ENCODE measurements at places on chromosomes 6 and 20.

DNA sequence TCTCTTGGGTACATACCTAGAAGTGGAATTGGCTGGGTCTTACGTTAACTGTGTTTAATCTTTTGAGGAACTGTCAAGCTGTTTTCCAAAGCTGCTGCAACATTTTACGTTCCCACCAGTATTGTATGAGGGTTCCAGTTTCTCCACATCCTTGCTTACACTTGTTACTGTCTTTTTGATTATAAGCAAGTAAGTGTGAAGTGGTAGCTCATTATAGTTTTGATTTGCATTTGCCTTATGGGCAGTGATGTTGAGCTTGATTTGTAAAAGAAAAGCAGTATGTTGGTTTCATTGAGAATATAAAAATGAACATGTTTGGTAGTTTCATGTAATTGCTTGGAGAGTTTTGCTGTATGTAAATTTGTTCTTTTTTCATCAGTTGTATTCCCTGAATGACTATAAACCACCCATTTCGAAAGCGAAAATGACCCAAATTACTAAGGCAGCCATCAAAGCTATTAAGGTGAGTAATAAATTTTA is 40.4 kb downstream of the SCAF8 start:
- DNase-seq = no peak

DNA sequence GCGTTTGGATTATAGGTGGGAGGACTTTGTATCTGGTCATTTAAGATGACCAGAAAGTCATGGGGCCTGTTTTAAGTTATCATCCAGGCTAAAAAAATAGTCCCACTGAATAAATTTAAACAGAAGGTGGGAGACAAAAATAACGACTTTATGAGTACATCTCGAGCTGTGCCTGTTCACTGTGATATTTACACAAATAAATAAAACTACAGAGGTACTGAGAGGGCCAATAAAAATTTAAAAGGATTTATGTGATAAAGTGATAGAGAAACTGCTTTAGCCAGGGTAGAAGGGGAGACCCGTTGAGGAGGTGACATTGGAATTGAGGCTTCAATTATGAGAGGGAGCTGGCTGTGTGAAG is 53.4 kb upstream of the PMEPA1 start:
- DNase-seq = no peak

- no peak for DNase-seq
Observed at GRCh38 chr6:36389353-36389752, 1.9 kb upstream of the ETV7 start.

- peak; percentile 50 for DNase-seq
Observed at GRCh38 chr6:135181333-135182070, 394 bp downstream of the MYB start.

- DNase-seq = no peak
Observed at GRCh38 chr6:139841794-139842215, 467.4 kb upstream of the CITED2 start.

GRCh38 chr6:42136508-42137193 is 5.8 kb downstream of the C6orf132 start:
- peak; percentile 83 for DNase-seq

- no peak for DNase-seq
Observed at GRCh38 chr6:31687321-31687720, 6.5 kb upstream of the LY6G5C start.

DNA sequence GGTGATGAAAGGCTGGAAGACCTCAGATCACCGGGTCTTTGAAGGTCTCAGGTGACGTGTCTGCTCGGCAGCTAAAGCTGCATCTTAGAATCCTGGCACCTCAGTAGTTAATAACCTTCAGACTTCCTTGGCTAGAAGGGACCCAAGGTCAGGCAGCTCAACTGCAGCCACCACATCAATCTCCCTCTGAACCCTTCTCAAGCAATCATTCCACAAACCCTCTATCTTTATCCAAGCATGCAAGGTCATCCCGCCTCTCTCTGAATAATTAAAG is 16.7 kb upstream of the TLDC2 start:
- no peak for DNase-seq

- peak; percentile 48 for DNase-seq
Observed at GRCh38 chr6:170480050-170480692, 72.9 kb downstream of the PSMB1 start.

Measured in iPS-NIHi11 (cell line).